ENCODE measurements at places on chromosomes 7 and 10.
A peak's percentile ranks its signal among the peaks of the same experiment; 100 is the strongest.

DNA sequence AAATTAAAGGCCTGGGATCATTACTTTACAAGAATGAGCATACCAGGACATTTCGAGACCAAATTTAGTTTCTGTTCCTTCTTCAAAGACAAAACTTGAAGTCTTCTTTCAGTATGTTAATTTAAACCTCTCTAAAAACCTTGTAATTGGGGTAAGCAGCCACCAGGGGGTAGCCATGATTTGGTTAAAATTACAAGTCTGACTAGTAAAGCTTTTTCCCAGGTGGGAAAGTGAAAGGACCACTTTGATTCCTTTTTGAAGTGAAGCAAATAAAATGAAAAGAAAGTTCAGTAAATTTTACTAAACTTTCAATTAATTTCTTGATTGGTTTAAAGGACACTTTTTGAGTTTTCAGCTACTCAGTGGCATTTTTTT lies 294.3 kb downstream of the BBS9 start:
- peak; percentile 8 for DNase-seq

DNA sequence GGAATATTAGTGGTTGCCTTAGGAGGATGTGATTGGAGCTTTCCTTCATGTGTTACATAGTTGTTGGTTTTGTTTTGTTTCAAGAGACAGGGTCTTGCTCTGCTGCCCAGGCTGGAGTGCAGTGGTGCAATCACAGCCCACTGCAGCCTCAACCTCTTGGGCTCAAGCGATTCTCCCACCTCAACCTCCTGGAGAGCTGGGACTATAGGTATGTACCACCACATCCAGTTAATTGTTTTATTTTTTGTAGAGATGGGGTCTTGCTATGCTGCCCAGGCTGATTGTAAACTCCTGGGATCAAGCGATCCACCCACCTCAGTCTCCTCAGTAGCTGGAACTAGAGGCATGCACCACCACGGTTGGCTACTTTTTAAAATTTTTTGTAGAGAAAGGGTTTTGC lies 86.1 kb downstream of the RABGEF1 start:
- DNase-seq: no peak

- peak; percentile 52 for DNase-seq
These were observed 182.1 kb upstream of the CDC14C start for GRCh38 chr7:48742079-48742798.

DNA sequence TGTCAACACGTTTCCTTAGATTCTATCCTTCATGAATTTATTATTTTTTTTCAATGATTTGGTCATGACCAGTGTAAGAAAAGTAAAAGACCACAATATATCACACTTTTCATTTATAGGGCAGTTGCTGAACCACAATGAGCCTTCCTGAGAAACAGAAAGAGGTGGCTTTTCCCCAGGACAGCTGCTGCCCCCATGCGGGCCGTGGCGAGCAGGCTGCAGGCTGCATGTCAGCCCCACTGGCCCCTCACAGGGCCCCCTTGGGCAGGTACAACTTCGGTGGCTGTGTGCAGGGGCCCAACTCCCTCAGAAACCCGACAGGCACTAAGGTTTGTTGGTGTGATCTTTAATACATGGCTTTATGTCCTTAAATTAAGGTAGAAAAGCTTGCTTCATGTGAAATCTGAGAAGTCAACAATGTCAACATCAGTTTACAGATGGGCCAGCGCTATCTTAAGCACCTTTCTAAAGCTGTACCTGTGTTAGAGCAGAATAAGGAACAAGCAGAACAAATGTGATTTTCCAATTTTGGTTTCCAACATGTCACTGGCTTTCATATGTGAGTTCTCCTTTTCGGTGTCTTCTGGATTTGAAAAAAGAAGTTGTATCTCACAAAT lies 10.6 kb downstream of the BEND7 start:
- peak; percentile 18 for DNase-seq

- DNase-seq: no peak
These were observed 9.9 kb downstream of the GPR85 start for GRCh38 chr7:113076703-113077102.

- no peak for DNase-seq
These were observed 72.6 kb upstream of the FHIP2A start for GRCh38 chr10:114749014-114749413.

DNA sequence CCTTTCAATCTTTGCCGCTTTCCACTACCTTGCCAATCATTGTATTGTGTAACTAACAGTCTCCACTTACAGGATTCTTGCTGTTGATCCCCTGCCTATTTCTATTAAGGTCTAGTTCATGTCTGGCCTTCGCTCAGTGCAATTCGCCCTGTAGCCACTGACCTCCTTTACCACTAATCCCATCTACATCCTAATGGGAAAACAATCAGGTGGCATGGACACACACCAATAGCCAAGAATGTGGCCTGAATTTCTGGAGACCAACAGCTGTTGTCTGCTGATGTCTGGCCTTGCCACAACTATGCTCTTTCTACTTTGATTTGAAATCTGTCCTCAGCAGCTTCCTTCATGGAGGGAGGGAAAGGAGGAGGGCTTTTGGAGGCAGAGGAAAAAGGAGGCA lies 546.2 kb downstream of the SORCS3 start:
- no peak for DNase-seq

DNA sequence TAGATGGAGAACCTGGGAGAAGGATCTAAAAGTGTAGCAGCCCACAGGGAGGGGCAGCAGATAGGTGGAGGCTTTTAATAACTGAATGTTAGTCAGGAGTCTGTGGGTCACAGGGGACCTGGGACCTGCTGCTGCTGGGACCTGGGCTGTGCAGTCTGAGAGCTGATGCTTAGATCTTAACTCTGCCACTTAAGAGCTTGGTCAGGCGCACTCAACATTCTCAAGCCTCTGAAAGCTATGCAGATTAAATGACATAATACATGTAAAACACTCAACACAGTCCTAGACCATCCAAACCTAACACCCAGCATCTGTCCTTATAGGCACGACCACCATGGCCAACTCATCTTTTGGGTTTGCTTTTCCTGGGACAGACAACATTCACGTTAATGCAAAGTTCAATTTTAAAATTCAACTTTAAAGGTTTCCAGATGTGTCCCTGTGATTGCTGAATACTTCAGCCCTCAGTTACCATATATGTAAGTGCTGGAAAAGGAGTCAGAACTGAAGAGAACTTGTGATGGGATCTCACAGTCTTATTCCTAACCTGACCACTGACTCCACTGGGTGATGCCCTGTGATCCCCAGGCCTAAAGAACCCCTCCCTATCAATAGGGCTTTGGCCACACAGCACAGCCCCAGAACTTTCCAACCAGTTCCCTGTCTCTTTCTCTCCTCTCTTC lies 321.0 kb downstream of the PLXNA4 start:
- no peak for DNase-seq

DNA sequence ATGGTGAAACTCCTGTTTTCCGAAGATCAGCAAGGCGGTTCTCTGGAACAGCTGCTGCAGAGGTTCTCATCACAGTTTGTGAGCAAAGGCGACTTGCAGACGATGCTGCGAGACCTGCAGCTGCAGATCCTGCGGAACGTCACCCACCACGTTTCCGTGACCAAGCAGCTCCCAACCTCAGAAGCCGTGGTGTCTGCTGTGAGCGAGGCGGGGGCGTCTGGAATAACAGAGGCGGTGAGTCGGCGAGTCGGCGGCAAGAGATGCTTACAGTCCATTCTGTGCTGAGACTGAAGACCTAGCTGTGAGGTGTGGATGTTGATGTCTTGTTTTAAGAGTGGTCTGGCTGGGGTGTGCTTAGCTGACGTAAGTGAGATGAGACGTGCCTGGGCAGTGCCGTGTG lies 16.2 kb upstream of the GET4 start:
- DNase-seq: no peak

- peak; percentile 38 for DNase-seq
These were observed 1.5 kb upstream of the GRIFIN start for GRCh38 chr7:2477447-2478398.

- peak; percentile 90 for DNase-seq
These were observed 98.2 kb downstream of the ANLN start for GRCh38 chr7:36487756-36488336.

DNA sequence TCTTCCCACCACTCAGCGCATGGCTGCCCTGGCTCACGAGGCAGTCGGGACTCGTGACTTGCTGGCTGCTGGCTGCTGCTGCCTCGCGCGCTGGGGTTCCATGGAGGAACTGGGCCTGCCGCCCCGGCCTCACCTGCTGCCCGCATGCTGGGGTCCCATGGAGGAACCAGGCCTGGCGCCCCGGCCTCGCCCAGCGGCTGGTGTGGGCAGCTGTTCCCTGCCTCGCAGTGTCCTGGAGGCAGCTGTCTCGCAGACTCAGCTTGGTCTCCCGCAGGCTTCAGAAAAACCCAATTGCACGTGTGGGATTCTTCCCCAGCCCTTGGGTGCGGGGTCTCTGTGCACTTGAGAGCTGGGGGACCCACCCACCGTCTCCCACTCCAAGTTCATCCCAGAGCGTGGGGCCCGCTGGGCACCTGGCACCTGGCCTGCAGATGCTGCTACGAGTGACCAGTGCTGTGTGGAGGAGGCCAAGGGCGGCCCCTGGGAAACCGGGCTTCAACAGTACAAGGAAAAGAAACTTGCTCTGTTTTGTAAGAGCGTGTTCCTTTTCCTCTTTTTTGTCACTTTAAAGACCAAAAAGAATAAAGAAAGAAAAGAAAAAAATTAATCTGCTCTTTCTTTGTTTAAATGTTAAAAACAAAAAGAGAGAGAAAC lies 20.4 kb downstream of the PWWP2B start:
- no peak for DNase-seq

DNA sequence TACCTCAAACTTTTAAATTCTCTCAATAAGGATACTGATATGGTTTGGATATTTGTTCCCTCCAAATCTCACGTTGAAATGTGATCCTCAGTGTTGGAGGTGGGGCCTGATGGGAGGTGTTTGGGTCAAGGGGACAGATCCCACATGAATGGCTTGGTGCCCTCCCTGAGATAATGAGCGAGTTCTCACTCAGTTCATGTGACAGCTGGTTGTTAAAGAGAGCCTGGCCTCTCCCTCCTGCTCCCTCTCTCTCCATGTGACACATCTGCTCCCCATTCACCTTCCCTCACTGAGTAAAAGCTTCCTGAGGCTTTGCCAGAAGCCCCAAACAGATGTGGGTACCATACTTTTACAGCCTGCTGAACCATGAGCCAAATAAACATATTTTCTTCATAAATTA lies 19.2 kb downstream of the ABCB4 start:
- DNase-seq: peak; percentile 72

DNA sequence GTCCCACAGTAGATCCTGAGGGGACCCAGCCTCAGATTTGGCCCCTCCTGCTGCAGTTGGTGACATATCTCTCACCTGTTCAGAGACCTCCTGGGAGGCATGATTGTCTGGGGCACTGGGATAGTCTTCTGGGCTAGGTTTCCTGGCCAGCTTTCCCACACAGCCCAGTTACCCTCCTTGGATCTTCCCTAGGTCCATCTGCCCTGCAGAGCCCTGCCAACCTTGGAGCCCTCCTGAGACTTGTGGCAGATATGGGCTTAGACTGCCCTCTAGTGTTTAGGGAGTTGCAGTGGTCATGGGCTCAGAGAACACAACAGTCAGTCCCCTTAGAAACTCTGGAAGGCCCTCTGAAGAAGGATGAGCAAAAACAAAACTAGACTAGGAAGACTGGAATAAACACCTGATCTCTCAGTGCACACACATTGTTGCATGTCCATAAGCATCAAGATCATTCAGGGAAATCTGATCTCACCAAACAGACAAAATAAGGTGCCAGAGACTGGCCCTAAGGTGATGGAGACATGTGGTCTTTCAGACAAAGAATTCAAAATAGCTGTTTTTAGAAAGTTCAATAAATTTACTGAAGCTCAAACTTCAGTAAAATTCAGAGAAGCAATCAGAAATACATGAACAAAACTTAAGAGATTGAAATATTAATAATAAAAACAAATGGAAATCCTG lies 324.6 kb downstream of the ATRNL1 start:
- DNase-seq: peak; percentile 50

- peak; percentile 29 for DNase-seq
These were observed 649 bp downstream of the DNA2 start for GRCh38 chr10:68471063-68471585.

- no peak for DNase-seq
These were observed 49.0 kb downstream of the HTRA1 start for GRCh38 chr10:122510326-122510725.

GRCh38 chr7:4725014-4725849 lies 43.1 kb downstream of the FOXK1 start:
- no peak for DNase-seq

- peak; percentile 42 for DNase-seq
These were observed 40.0 kb downstream of the ZCCHC24 start for GRCh38 chr10:79405221-79405994.

- DNase-seq: no peak
These were observed 29.4 kb upstream of the RAPGEF5 start for GRCh38 chr7:22386206-22386858.

Data from NCI-H69 (cell line).